ENCODE measurements at places on chromosomes 12 and 14.

GRCh38 chr14:85865701-85866100 lies 335.8 kb downstream of the FLRT2 start:
- DNase-seq, result no peak

GRCh38 chr14:99574099-99574880 lies 29.7 kb downstream of the CCDC85C start:
- no peak for DNase-seq

- DNase-seq, result no peak
Observed at GRCh38 chr14:75987201-75987970, 1.8 kb downstream of the IFT43 start.

DNA sequence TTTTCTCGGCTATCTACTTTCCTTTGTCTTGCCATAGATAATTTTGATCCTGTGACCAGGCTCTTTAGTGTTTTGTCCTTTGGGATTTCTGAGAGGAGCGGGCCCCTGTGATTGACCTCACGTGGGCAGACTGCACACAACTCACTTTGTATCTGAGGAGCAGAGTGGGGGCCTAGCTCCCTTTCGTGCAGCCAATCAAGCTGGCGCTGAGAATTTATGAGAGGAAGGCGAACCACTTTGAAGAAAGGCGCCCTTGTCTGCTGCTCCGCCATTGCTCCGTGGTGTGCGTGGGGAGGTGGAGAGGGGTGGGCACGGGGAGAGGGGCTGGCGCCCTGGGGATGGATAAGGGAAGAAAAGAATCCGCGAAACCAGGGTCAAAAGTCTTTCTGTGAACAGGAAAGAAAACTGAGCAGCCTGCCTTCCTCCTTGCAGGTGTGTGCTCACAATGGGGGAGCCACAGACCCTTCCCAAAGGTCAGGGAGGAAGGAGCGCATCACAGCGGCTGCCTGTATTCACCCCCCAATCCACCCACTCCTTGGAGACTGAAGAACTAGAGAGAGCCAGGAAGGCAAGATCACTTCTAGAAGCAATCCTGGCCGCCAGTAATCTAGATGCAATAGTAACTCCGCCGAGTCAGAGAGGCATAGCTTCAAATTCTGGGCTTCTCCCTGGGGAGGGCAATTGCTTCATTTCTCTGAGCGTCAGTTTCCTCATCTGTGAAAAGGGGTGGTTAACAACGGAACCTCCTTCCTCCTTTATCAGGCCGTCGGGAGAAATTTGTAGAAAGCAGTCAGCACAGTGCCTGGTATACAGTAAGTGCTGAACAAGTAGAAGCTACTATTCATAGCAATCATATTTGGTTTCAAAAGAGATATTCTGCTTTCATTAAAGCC lies 24.9 kb upstream of the MED13L start:
- DNase-seq, result no peak

- no peak for DNase-seq
Observed at GRCh38 chr12:39440781-39441180, 2.1 kb downstream of the KIF21A start.

DNA sequence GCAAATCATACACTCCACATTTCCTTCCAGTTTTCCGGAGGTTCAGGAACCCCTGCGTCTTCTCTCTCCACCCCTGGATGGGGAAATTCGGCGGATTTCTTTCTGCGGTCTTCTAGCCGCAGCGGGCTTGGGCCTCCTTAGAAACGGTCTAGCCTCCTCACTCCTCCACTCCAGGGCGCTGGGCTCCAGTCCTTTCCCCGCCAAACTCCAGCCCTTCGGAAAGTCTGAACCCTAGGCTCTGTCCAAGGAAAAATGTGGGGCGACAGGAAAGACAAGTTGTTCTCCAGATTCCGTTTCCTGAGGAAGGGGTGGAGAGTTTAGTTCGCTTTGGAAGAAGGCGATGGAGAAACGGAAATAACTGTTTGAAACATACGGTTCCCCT lies 1.4 kb upstream of the HOXC10 start:
- no peak for DNase-seq

DNA sequence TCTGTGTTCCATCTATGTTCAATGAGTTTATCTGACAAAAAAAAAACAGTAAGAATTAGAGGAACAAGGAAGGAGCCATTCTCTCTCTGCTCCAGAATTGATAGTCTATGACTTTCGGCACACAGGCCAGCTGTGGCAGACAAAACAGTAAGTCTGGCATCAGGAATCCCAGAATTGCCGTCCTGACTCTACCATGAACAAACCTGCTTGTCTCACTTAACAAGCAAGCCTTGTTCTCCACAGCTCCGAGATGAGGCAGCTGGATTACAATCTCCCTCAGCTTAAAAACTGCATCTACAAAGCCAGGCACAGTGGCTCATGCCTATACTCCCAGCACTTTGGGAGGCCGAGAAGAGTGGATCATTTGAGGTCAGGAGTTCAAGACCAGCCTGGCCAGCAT lies 153.6 kb upstream of the TMCC3 start:
- no peak for DNase-seq

- no peak for DNase-seq
Observed at GRCh38 chr12:14540801-14541462, 26.8 kb downstream of the PLBD1 start.

DNA sequence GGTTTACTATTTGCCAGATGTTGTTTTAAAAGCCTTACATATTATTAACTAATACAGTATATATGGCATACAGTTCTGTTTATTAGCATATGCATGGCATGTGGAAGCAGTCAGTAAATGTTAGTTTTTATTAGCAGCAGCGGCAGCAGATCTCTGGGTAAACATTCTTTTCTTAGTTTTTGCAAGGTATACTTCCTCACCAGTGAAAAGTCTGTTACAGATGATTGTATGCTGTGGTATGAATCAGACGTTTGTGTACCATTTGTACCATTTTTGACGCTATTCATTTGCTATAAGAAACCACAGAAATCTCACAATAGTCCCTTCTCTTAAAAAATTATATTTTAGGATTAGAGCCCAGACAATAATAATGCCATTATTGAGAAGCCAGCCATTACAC lies 17.8 kb downstream of the STK38L start:
- DNase-seq, result no peak

DNA sequence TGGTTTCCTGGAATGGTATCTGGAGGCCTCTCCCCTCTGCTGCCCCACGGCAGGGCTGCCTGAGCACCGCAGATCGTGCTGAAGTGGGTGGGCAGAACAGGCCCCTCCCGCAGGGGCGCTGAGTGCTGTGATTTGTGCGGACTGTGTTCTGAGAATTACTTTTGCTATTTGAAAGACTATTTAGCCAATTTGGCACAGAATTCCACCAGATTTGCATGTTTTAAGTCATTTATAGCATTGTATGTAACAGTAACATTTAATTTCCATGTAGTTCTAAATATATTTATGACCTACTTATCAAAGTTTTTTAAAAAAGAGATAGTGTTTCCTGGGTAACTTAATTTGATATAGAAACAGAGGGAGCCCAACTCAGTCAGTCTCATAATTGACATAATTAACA lies 55.3 kb downstream of the TNFAIP2 start:
- DNase-seq, result no peak

GRCh38 chr12:108337235-108338223 lies 1.6 kb downstream of the CMKLR1 start:
- DNase-seq, result peak; percentile 12

GRCh38 chr12:87807086-87807485 lies 222.1 kb downstream of the C12orf50 start:
- DNase-seq, result no peak

- DNase-seq, result no peak
Observed at GRCh38 chr14:49754570-49755097, 13.3 kb upstream of the KLHDC2 start.

- DNase-seq, result no peak
Observed at GRCh38 chr12:91513313-91513712, 330.7 kb upstream of the DCN start.

GRCh38 chr14:24418492-24418873 lies 11.0 kb downstream of the CBLN3 start:
- DNase-seq, result no peak

- DNase-seq, result no peak
Observed at GRCh38 chr12:96060041-96060440, 24.7 kb upstream of the LTA4H start.

Data from NCI-H2227 treated with DMSO at 0.1 percent for 48 hours (cell line).